ENCODE measurements at places on chromosomes 16 and 17. TPM values are rescaled to one million over a fixed set of nuclear protein-coding genes. Genes with fewer than 3 reads are reported as not detected.
A peak's percentile ranks its signal among the peaks of the same experiment; 100 is the strongest.

DNA sequence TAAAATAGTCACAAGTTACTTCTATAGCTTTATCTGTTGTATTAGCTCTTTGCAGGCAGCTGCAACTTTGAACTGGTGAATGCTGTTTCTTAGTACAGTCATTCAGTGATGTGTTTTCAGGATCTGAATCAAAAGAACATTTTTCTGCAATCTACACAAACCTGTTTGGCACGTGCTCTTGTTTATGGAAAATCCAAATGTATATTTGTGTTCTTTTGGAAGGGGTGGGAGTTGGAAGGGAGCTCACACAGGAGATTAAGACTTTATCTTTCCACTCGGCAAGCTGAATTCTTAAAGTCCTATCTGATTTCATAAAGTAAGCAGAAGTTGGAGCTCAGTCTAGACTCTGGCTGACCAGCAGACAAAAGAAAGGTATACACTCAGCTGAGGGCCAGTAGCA is 300.2 kb downstream of the MAP2K6 start:
- peaks cover 24% of the 10 kb centered on the region for H3K4me1 ChIP-seq
- no peaks in the 10 kb centered on the region for H3K27me3 ChIP-seq
- no peaks in the 10 kb centered on the region for H3K36me3 ChIP-seq
- H3K27ac ChIP-seq, result no peak overlapping the region

The SKAP1 gene
- 4.3 TPM for total RNA-seq

GRCh38 chr17:13107676-13108235 is 89.9 kb upstream of the ELAC2 start:
- H3K4me1 ChIP-seq, result no peaks in the 10 kb centered on the region
- no peaks in the 10 kb centered on the region for H3K27me3 ChIP-seq
- DNase-seq, result no peak
- H3K27ac ChIP-seq, result no peak overlapping the region
- H3K36me3 ChIP-seq, result no peaks in the 10 kb centered on the region

The SPIRE2 gene
- 1.6 TPM for total RNA-seq

- no peaks in the 10 kb centered on the region for H3K36me3 ChIP-seq
- H3K4me1 ChIP-seq, result peaks cover 8% of the 10 kb centered on the region
- H3K27me3 ChIP-seq, result no peaks in the 10 kb centered on the region
- no peak overlapping the region for H3K4me3 ChIP-seq
- no peak overlapping the region for H3K27ac ChIP-seq
- DNase-seq, result peak; percentile 46
Measured at GRCh38 chr17:75762513-75763268, 2.3 kb downstream of the GALK1 start.

- no peaks in the 10 kb centered on the region for H3K36me3 ChIP-seq
- H3K27me3 ChIP-seq, result no peaks in the 10 kb centered on the region
- H3K4me3 ChIP-seq, result no peak overlapping the region
- DNase-seq, result no peak
- peaks cover 8% of the 10 kb centered on the region for H3K4me1 ChIP-seq
Measured at GRCh38 chr17:67132366-67132765, 88.0 kb downstream of the CACNG1 start.

DNA sequence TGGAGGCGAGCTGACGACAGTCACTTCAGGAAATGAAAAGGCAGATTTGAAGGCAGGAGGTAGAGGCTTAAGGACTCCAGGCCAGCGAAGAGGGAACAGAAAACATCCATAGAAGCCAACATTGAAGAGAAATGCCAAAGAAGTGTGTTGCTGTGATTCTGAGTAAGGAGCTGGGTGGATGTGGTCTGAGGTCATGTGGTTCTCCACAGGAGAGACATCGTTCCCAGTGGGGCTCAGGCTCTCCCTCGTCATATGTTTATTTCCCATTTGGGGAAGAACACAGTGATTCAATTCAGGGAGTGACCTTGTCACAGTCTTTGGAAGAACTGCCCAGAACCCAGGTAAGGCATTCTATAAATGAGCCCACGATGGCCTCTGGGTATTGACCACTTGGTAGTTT is 6.6 kb upstream of the PMP22 start:
- no peaks in the 10 kb centered on the region for H3K36me3 ChIP-seq
- no peaks in the 10 kb centered on the region for H3K4me1 ChIP-seq
- no peak for DNase-seq
- no peaks in the 10 kb centered on the region for H3K27me3 ChIP-seq

GRCh38 chr17:21296097-21297025 is 11.8 kb downstream of the MAP2K3 start:
- H3K27me3 ChIP-seq, result no peaks in the 10 kb centered on the region
- DNase-seq, result no peak
- peaks cover 18% of the 10 kb centered on the region for H3K36me3 ChIP-seq
- no peak overlapping the region for H3K4me3 ChIP-seq

The RASL10B gene
- 3.2 TPM for total RNA-seq

- H3K4me1 ChIP-seq, result no peaks in the 10 kb centered on the region
- no peaks in the 10 kb centered on the region for H3K27me3 ChIP-seq
- DNase-seq, result no peak
- peaks cover 8% of the 10 kb centered on the region for H3K36me3 ChIP-seq
- H3K4me3 ChIP-seq, result no peak overlapping the region
Measured at GRCh38 chr16:88888461-88889387, 22.3 kb upstream of the PABPN1L start.

The SPATA33 gene
- total RNA-seq, result 2.6 TPM

DNA sequence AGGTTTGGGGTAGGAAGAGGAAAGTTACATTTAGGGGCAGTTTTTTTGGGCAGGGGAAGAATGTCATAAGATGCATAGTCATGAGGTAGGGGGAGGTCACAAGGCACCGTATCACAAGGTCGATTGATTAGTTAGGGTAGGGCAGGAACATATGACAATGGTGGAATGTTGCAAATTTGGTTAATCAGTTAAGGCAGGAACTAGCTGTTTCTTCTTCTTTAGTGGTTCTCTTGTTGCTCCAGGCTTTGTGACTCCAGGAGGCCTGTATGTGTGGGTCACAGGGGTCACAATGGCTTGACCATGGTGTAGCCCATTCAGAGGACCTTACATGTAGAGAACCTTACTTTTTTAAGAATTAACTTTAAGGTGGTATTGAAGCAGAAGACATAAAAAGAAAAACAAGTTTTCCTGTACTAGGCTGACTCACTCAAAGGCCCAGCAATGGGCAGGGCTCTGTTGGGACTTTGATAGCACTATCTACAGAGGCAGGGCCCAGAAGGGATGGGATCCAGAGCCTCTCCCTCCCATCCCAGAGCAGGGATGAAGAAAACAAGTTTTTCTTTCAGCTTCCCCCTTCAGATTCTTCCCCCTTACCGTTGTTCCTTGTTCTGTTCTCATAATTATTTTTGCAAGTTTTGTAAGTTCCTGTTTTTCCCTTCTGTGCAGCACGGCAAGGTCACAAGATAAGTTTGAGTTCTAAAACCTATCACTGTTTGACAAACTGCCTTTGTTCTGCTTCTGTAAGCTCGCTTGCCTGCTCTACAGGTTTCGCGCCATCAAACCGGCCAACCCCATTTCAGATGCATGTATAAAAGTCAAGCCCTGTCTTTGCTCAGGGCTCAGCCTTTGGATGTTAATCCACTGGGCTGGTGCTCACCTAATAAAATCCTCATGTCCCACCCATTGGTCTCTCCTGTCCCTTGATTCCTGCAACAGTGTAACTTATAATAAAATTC is 45.8 kb upstream of the ATF7IP2 start:
- H3K36me3 ChIP-seq, result no peaks in the 10 kb centered on the region
- DNase-seq, result no peak
- H3K27ac ChIP-seq, result no peak overlapping the region
- no peak overlapping the region for H3K4me3 ChIP-seq

The SEZ6 gene
- 0.72 TPM for total RNA-seq

DNA sequence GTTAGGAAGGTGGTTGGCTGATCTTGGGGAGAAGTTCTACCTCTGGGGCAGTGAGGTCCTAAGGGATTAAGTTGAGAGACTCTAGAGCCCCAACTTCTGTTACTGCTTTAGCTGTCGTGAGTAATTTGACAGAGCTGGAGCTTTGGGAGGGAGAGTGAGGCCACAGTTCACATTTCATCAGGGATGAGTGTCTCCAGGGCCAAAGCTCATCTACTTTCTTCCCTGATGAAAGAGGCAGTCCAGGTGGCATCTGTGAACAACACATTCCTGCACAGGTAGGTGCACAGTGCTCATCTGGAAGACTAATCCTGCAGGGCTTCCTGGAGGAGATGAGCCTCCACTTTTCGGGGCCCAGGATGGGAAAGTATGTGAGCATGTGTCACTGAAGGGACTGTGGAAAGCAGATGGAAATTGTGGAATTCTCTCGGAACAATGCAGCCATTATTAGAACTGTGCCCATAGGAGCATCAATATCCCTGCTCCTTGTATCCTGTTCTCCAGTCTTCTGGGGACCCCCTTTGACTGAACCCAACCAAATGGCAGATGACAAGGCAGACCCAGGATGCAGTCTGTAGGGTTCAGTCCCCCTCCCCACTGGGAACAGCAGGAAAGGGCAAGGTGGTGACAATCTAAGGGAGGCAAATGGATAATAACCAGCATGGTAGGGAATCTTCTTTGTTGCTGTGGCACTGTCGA is 9.0 kb downstream of the DYNLL2 start:
- H3K27ac ChIP-seq, result no peak overlapping the region
- H3K36me3 ChIP-seq, result no peaks in the 10 kb centered on the region
- DNase-seq, result no peak
- no peaks in the 10 kb centered on the region for H3K27me3 ChIP-seq
- no peaks in the 10 kb centered on the region for H3K4me1 ChIP-seq
- no peak overlapping the region for H3K4me3 ChIP-seq

The ERN1 gene
- 151 TPM for total RNA-seq

- H3K4me1 ChIP-seq, result no peaks in the 10 kb centered on the region
- no peak overlapping the region for H3K27ac ChIP-seq
- H3K36me3 ChIP-seq, result peaks cover 16% of the 10 kb centered on the region
- no peak for DNase-seq
- no peak overlapping the region for H3K4me3 ChIP-seq
Measured at GRCh38 chr16:24953721-24954120, 61.4 kb downstream of the ARHGAP17 start.

DNA sequence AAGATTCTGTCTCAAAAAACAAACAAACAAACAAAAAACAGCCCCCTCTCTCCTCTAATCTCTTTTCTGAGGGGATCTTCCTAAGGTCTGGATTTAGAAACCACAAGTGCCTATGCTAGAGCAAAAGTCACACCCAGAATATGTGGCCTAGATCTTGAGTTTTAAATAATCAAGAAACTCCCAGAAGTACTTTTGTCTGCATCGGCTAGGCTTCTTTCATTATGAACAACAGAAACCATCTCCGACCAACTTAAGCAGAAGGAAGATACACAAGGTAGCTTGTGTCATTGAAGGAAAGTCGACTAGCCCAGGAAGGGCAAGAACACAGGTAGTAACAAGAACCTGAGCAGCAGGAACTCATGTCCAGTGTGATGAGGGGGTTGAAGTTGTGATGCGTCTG is 73.9 kb upstream of the KIFC3 start:
- no peaks in the 10 kb centered on the region for H3K27me3 ChIP-seq
- no peaks in the 10 kb centered on the region for H3K4me1 ChIP-seq
- H3K36me3 ChIP-seq, result no peaks in the 10 kb centered on the region
- H3K4me3 ChIP-seq, result no peak overlapping the region
- no peak for DNase-seq

GRCh38 chr16:54652201-54652770 is 278.4 kb upstream of the IRX5 start:
- H3K4me3 ChIP-seq, result no peak overlapping the region
- DNase-seq, result no peak
- no peaks in the 10 kb centered on the region for H3K27me3 ChIP-seq
- H3K36me3 ChIP-seq, result no peaks in the 10 kb centered on the region

DNA sequence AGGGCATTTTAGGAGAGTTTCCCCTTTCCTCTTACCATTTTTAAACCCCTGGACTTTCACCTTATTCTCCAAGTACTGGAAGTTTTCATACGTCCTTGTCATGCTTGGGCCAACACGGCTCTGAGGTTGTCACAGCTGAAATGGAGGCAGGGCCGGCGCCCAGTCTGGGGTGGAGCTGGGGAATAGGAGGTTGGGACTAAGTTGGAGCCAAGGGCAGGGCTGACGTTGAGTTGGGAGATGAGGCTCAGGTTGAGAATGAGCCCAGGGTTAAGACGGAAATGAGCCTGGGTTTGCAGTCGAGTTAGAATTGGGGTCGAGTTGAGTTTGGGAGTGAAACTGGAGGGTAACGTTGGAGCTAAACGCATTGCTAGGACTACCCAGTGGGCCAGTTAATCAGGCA is 1.3 kb downstream of the CLEC10A start:
- no peaks in the 10 kb centered on the region for H3K27me3 ChIP-seq
- H3K4me3 ChIP-seq, result no peak overlapping the region
- H3K4me1 ChIP-seq, result no peaks in the 10 kb centered on the region
- H3K36me3 ChIP-seq, result no peaks in the 10 kb centered on the region

- no peak overlapping the region for H3K4me3 ChIP-seq
- no peak overlapping the region for H3K27ac ChIP-seq
- no peaks in the 10 kb centered on the region for H3K27me3 ChIP-seq
- H3K36me3 ChIP-seq, result no peaks in the 10 kb centered on the region
Measured at GRCh38 chr16:13014476-13014875, 113.1 kb downstream of the SHISA9 start.

DNA sequence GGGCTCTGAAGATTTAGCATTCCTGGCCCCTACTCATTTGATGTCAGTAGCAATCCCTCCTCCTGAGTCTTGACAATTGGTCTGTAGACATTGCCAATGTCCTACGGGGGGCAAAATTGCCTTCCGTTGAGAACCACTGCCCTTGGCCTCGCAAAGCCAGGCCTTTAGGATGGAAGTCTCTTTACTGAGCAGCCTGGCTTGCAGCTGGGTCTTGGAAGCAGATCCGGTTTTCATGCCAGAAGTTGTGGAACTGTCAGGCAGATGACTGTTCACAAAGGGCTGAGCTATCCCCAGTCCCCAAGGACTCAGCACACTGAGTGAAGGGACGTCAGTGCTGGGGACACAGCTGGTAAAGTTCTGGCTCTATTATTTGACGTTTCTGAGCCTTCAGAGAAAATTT is 83.2 kb downstream of the WSCD1 start:
- H3K27ac ChIP-seq, result no peak overlapping the region
- H3K4me3 ChIP-seq, result no peak overlapping the region
- H3K4me1 ChIP-seq, result no peaks in the 10 kb centered on the region
- H3K36me3 ChIP-seq, result no peaks in the 10 kb centered on the region
- peaks cover 7% of the 10 kb centered on the region for H3K27me3 ChIP-seq

The PIPOX gene
- total RNA-seq, result 1.1 TPM

The TEKT5 gene
- 0.18 TPM for total RNA-seq

The MARVELD3 gene
- total RNA-seq, result 12.5 TPM

Data from pancreas (tissue), 10 donors.